Natural killer cell (primary cell): ENCODE measurements at places on chromosomes 3 and 15. TPM values are rescaled to one million over a fixed set of nuclear protein-coding genes. Genes with fewer than 3 reads are reported as not detected.

The ACKR2 gene
- 0.56 TPM for total RNA-seq

The CMTM8 gene
- 0.83 TPM for total RNA-seq

The CADPS gene
- not detected for total RNA-seq

The STRIT1 gene
- total RNA-seq: not detected

The PLOD2 gene
- total RNA-seq: 0.28 TPM

- DNase-seq: no peak
Observed at GRCh38 chr15:25675396-25675795, 187.7 kb downstream of the ATP10A start.

- no peak for DNase-seq
Observed at GRCh38 chr3:172051957-172052354, 12.6 kb downstream of the FNDC3B start.

DNA sequence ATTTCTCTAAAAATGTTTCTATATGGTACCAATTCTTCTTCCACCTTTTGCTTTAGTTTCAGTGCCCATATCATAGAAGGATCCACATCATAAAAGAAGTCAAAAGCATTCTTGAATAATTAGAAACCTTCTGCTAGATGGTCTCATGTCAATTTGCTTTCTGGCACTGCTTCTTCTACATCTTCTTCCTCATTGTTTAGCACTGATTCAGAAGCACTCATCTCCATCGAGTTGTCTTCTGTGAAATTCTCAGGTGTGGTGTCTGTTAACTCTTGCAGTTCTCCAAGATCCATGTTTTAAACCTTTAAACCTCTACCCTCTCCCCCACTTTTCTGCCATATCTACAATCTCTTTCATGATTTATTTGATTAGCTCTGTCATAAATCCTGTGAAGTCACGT lies 154.8 kb downstream of the WDR76 start:
- no peak for DNase-seq

DNA sequence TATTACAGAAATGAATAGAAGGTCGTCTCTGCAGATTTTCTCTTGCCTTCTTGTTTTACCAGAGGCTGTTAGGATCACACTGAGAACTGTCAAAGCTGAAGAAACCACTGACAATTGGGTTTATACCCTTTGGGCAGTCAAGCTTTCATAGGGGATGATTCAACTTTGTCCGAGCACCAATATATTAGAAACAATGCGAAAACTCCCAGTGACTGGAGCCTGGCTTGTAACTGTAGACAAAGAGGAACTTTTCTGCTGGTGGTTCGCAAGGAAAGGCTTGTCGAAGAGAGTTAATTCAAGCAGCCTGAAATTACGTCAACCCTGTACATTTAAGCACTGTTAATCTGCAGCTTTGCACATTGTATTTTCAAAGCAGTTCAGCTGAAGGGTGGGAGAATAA lies 193.2 kb upstream of the ZNF385D start:
- no peak for DNase-seq

GRCh38 chr3:140530131-140530530 lies 147.7 kb upstream of the TRIM42 start:
- DNase-seq: no peak
